ENCODE measurements at places on chromosomes 3 and 15. TPM values are rescaled to one million over a fixed set of nuclear protein-coding genes. Genes with fewer than 3 reads are reported as not detected.

Gene RPL39L
- 18.4 TPM for total RNA-seq

DNA sequence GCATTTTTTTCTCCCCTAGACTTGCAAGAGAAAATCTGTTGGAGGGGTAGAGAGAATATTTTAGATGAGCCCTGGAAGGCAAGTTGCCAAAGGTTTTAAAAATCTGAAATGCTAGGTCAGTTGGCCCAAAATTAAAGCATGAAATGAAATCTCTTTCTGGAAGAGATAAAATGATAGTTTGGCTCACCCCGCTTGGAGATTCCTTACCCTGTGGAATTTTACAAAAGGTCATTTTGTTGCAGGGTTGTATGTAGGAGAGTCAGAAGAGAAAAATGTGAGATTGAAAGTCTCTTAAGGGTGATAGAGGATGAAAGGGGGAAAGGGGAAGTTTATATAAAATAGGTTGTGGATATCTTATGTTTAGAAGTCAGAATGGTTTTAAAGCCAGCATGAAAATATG, 277.8 kb downstream of the CD47 start:
- DNase-seq = no peak

DNA sequence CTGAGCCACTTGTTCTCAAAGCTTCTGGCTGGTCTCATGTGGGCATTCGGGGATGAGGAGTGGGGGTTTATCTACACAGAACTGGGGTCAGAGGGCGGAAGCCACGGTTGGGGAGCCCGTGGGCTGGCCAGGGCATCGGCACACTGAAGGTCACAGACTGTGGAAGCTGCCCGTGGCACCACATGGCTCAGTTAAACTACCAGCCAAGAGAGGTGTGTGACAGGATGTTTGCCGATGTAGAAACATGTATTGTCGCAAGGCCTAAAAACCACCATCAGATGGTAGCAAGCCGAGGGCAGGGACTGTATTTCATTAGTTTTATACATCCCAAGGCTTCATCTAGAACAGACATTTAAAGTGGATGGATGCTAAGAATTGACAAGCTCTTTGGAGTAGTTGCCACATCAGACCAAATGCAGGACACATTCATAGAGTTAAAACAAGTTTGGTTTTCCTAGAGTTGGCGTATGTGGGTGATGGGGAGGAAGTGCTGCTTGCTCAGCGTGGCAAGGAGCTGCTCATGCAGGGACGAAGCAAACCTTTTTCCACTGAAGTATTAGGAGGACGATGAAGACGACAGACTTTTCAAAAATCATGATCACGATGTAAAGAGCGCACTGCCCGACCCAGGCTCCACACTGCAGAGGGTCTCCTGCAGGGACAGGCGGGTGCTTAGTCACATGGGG, 9.6 kb upstream of the MUSTN1 start:
- DNase-seq = no peak

DNA sequence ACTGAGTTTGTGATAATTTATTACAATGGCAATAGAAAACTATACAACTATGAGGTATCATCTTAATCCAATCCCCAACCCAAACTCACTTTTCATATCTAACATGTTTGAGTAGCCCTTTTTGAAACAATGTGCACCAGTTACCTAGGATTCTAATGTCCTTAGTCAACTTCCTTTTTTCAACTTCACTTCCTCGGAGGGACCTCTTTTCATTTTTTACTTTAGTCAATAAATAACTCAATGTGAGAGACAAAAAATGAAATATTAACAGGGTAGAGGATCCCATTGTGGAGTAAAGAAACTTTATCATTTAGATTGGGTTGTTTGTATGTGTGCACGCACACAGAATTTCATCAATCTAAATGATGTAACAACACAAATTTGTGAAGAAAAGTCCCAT, 193.6 kb upstream of the LRRC3B start:
- no peak for DNase-seq

Gene CPNE4
- not detected for total RNA-seq

GRCh38 chr3:141391298-141391990, 23.1 kb downstream of the ZBTB38 start:
- no peak for DNase-seq
